ENCODE measurements at places on chromosomes 16 and 17. TPM values are rescaled to one million over a fixed set of nuclear protein-coding genes. Genes with fewer than 3 reads are reported as not detected.

Gene GUCY2D
- not detected for total RNA-seq

Gene OR2C1
- 0.80 TPM for total RNA-seq

Gene CACNA1H
- total RNA-seq, result not detected

Gene HSD11B2
- not detected for total RNA-seq

Gene CTF1
- total RNA-seq, result 0.62 TPM

Gene ELAC2
- 90.3 TPM for total RNA-seq

Gene KRTAP9-2
- total RNA-seq, result not detected

Gene MYL11
- total RNA-seq, result not detected

Gene KLHL10
- total RNA-seq, result not detected

Gene FADS6
- not detected for total RNA-seq

Gene TNFRSF17
- total RNA-seq, result 6.9 TPM

Gene FAM171A2
- total RNA-seq, result 0.49 TPM

Gene ACSM3
- 13.6 TPM for total RNA-seq

Gene ATP2C2
- total RNA-seq, result not detected

Measured in activated B cell treated with CpG ODN at 0.5 μM for 24 hours (primary cell).